ENCODE measurements at places on chromosomes 16 and 17. TPM values are rescaled to one million over a fixed set of nuclear protein-coding genes. Genes with fewer than 3 reads are reported as not detected.

DNA sequence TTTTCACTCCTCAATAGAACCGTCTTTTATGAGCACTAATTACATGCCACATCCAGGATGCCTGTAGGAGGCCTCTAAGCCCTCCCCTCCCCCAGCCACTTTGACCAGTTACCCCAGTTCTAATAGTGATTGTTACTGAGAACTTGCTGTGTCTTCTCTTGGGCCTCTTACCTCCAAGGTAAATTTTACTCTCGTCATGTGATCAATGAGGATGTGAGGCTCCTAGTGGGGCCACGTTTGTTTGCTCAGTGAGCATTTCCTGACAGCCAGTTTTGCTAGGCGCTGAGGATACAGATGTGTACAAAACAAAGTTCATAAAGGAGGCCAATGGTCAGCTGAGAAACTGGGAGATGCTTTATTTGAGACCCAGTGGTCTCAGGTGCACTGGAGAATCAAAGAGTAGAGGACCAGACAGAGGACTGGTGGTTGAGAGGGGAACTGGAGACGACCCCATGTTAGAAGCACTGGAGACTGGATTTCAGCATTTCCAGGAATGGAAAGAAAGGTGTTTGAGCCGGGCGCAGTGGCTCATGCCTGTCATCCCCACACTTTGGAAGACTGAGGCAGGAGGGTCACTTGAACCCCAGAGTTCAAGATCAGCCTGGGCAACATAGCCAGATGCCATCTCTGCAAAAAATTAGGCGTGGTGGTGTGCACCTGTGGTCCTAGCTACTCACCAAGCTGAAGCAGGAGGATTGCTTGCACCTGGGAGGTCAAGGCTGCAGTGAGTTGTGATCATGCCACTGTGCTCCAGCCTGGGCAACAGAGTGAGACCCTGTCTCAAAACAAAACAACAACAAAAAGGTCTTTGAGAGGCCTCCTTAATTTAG, 2.6 kb downstream of the ATP2C2 start:
- no peak for DNase-seq

DNA sequence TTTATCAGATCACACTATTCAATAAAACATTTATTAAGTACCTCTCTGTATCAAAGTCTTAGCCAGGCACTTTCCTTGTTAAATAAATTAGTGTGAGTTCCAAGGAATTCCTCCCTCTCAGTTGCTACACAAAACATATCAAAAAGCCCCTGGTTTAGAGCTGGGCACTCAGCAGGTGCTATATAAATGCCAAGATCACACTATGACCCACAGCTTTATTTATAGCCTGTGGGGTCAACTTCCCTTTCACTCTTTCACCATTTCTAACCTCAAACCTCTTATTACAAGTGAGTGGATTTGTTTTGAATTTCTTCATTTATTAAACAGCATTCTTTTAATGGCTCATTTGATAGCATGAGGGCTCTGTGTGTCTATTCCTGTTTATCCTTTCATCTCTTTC, 112.6 kb upstream of the MPHOSPH6 start:
- DNase-seq: no peak

DNA sequence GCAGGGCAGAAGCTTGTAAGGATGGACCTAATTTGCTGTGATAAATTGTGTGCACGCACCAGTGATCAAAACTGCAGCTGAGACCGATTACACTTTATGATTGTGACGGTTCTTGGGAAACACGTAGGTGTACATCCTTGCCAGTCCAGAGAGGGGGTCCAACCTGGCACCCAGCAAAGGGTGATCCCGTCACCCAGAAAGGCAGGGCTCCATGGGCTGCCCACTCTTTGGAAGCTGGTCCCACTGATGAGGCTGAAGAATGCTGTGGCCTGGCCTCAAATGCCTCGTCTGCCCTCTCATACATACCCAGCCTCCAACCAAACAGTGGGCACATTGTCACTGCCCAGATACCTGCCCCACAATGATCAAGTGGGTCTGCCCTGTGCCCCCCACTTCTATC, 132.0 kb downstream of the C16orf78 start:
- no peak for DNase-seq

DNA sequence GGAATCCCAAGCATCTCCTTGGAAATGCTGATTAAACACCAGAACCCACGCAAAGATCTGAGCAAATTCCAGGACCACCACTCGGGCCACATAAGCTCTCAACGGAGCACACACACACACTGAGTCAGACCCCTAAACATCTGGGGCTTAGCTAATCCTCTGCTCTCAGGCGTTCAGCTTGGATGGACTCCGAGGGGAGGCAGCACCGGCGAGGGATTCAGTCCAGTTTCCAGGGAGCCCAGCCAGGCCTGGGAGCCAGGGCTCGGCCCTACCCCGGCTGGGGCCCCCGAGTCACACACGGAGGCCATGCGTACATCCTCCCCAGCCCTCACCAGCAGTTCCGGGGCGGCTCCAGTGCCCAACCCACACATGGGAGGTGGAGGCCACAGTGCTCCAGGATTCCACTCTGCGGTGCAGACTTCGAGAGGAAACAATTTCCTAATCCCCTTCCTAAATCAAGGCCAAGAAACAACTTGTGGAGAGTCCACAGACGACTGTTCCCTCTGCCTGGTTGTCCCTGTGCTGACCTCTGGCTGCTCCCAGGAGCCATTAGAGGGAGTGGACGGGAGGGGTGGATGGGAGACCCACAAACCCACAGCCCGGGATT, 70.5 kb downstream of the GAS7 start:
- DNase-seq: no peak

DNA sequence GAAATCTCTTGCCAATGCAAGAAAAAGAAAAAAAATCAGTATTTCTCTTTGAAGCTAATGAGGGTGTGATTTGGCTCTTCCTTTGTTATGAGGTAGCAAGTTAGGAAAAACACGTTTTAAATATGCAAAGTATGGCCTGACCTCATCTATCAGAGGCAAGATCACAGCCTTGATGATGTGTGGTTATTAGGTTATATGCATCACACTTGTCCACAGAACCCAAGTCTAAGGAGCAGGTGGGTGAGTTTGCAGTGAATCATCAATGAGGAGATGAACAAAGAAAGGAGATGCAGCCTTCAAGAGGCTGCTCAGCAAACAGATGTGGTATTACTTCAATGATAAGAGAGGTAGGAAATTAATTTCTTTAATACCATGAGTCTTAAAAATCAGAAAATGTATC, 594.8 kb upstream of the CDH5 start:
- DNase-seq: no peak

DNA sequence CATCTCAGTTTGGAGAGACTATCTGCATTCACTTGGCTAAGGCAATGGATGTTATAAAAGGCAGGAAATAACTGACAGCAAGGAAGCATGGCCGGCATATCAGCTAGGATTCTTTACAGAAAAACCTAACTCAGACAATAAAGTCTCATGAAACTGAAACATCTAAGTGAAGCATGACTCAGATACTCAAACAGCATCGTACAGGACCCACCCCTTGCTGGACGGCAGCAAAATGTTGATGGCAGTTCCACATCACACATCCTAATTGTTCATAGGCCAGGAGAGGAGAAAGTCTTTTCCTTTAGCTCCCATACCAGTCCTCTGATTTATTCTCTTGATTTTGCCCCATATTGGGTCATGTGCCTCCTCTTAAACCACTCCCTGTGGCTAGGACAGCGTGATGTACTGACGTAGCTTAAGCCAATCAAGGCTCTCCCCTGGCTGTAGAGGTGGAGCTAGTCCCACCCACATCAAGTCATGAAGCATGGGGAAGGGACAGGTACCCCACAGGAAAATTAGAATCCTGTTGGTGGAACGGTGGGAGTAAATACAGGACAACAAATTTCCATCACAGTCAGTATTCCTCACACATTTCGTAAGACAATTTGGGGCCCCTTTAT, 178.9 kb downstream of the IRX3 start:
- no peak for DNase-seq

GRCh38 chr17:35486920-35487732, 38.6 kb upstream of the SLFN13 start:
- DNase-seq: peak; percentile 76

- no peak for DNase-seq
These were observed 25.1 kb upstream of the DNAH17 start for GRCh38 chr17:78602246-78602645.

DNA sequence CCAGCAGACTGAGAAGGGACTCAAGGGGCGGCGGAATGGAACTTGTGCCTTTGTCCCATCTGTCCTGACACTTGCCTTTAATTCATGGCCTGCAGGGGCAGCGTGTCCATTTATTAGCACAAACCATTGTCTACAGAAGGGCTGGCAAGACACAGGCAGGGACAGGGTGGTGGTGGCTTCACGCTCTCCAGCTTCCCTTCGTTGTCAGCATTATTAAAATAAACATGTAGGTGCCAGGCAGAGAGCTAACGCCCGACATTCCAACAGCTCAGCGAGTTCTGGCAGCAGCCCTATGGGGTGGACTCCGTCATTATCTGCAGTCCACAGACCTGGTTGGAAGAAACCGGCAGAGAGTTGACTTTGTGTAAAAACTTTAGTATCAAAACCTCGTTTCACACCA, 16.3 kb downstream of the DNAI2 start:
- no peak for DNase-seq

The DLG4 gene
- 11.7 TPM for total RNA-seq

The TMC5 gene
- not detected for total RNA-seq

The CDH13 gene
- not detected for total RNA-seq

The BCL6B gene
- 0.63 TPM for total RNA-seq

The UBE2Z gene
- total RNA-seq: 62.4 TPM

Data from activated CD8-positive, alpha-beta T cell treated with anti-CD3 and anti-CD28 coated beads, Interleukin-2, amount 10 ng/mL, durations not matched to agents 7 days and 5 days (primary cell).